ENCODE measurements at places on chromosomes 4 and X.
A peak's percentile ranks its signal among the peaks of the same experiment; 100 is the strongest.

- no peak for DNase-seq
These were observed 120.4 kb downstream of the ARSF start for GRCh38 chrX:3161681-3162080.

DNA sequence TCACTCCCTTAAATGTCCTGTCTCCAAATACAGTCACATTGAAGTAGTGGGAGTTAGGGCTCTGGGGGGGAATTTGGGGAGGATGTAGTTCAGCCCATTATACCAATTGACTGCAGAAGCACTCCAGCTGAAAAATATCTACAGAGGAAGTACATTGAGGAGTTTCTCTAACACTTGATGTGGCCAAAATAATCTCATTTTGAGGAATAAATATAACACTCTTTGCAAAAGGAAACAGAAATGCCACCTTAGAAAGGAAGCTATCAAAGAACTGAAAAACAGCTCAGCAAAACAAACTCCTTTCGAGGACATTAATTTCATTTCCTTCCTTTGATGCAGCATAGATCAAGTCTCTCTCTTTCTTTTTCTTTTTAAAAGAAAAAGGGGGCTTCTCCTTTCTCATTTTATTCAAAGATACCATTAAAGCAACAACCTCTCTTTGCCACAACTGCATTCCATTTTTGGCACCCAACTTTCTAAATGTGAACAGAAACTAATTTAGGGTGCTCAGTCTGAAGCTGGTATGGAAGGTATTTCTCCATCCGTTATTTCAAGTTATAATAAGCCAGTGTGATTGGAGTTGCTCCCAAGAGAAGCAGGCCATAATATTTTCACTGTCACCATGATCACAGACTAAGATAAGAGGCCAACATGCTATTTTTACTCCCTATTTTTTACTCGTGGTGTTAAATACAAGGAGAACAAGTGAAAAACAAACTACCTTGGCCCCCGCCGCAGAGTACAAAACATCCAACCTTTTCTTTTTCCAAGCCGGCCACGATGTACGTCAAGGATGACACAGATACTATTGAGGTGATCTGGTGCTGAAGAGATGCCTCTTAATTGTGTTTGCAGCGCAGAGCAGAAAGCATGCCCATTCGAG is 230.4 kb upstream of the GATB start:
- no peak for DNase-seq

- DNase-seq, result no peak
These were observed 181.7 kb downstream of the GBA3 start for GRCh38 chr4:22874334-22874912.

DNA sequence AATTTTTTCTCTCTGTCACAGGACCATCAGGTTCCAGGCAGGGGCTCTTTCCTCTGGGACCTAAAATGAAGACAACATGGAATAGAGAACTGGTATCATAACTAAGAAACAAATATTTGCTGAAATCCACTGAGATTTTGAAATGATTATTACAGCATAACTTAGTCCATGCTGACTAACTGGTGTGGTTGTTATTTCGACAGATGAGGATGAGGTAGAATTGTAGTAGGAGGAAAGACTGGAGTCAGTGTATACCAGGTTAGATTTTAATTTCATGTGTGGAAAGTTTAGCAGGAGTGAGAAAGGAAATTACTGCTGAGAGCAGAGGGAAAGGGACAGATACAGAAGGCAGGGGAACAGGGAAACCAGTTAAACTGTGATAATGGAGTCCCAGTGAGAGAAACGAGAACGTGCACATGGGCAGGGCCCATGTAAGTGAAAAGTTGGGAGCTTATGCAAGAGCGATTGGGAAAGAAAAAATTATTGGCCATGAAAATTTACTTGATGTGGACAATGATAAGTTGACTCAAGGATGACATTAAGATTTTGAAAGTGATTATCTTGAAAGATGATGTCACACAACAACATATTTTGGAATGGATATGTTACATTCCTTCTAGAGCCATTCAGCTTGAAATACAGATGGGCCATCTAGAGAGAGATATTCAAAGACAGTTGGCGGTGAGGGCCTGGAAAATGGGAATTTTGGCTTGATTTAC is 98.7 kb upstream of the DDIT4L start:
- DNase-seq, result no peak

GRCh38 chrX:45788941-45789348 is 588.3 kb upstream of the DIPK2B start:
- DNase-seq, result no peak

DNA sequence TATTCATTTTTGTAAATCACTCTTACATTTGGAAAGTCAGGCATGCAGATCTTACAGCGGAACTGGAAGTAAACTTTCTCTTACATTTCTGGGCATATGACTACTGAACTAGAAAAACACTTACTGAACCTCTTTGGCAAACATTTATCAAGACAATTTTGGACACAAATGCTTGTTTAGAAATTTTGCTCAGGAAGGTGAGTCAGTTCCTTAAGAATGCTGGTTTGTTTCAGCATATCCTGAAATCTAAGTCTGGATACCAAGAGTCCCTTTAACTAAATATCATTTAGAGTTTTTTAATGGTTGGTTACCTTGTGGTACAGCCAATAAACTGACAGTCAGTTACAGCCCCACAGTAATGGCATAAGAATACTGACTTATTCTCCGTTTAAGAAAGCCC is 15.0 kb downstream of the SHISA3 start:
- peak; percentile 52 for DNase-seq

DNA sequence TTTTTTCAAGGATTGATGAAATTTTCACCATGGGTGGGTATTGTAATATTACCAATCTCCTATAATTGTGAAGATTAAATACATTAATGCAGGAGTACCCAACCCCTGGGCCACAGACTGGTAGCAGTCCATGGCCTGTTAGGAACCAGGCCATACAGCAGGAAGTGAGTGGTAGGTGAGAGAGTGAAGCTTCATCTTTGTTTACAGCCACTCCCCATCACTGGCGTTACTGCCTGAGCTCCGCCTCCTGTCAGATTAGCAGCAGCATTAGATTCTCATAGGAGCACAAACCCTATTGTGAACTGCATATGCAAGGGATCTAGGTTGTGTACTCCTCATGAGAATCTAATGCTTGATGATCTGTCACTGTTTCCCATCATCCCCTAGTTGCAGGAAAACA is 15.1 kb downstream of the RAPGEF2 start:
- DNase-seq, result no peak

GRCh38 chr4:1890979-1891570 is 19.9 kb downstream of the NSD2 start:
- no peak for DNase-seq

DNA sequence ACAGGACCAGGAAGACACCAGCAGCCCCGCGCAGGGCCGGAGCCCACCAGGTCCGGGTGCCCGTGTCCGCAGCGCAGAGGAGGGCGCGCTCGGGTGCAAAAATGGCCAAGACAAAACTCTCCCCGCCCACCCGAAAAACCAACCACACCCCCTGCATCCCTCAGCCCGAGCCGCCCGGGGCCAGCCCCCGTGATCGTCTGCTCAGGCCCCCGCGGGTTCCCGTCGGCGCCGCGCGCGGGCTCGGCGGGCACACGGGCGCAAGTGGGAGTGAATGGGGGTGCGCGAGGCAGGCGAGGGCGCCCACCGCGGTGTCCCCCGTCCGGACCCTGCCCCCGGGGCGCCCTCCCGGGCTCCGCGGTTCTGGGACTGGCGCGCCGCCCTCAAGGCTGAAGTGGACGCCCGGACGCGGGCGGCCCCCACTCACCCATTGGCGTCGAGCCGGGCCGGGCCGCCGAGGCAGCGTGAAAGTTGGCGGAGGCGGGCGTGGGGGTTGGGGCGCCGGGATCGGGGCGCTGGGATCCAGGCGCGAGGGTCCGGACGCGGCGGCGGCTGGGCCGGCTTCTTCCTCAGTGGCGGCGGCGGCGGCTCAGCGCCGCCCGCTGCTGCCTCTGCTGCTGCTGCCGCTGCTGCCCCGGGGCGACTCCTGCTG is 393 bp downstream of the SH3KBP1 start:
- no peak for DNase-seq

DNA sequence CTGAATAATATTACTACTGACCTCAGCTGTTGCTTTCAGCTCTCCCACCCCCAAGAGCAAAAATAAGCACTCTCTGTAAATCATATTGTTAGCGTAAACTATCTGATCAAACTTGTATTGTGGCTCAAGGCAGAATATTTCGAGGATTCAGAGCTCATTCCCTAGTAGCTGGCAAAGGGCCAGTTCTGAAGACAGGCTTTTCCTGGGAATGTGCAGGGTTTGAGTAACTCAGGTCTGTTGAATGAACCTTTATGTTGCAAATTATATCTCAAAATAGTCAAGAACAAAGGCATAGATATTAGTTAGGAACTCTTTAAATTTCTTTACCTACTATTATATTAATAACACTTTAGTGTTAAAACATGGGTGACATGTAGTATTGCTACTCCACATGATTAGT is 454.9 kb downstream of the CCSER1 start:
- no peak for DNase-seq

- DNase-seq, result no peak
These were observed 155.8 kb downstream of the NAA11 start for GRCh38 chr4:79170077-79170476.

DNA sequence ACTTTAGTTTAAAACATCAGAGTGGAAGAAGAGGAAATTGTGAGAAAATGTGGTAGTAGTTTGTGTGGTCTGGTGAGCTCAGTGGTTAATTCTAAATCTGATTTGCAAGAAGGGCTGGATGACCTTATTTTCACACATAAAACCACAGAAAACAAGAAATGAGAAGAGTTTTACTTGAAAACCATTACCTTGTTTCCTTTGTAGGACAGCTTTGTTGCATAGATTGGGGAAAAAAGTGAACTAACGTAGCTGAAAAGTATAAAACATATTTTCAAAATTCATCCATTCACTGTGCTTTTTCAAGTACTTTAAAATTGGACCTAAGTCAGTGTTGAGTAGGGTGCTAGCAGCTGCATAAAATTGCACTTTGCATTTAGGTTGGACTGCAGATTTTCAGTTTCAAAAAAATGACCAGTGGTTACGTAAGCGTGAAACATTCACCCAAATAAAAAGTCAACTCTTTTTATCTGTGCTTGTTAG is 211.3 kb downstream of the ARHGAP10 start:
- no peak for DNase-seq

GRCh38 chrX:140697618-140698017 is 11.9 kb upstream of the LINC00632 start:
- DNase-seq, result no peak

DNA sequence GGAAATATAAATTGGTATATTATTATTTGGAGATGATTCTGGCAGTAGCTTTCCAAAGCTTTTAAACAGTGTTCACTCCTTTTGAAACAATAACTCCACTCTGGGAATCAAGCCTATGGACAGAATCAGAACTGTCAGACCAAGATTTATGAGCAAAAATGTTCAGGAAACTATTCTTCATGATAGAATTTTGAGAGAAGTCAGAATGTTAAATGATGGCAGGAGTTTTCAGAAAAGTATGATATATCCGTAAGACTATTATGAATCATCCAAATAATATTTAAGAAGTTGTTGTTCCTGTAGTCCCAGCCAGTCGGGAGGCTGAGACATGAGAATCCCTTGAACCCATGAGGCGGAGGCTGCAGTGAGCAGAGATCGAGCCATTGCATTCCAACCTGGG is 50.5 kb upstream of the ADGRG2 start:
- no peak for DNase-seq

DNA sequence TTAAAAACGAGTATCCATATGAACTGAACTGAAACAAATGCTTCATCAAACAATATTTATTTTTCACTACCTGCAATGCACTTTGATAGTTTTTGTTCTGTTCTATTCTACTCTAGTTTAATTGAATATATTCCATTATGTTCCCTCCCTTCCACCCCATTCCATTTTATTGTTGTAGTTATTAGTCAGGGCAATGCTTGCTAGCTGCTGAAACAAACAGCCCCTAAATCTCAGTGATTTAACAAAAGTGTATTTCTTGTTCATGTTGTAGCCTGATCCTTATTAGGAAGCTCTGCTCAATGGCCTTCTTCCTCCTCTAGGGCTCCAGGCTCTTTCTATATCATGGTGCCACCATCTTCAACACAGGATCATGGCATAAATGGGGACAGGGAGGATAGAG is 122.3 kb upstream of the RAI2 start:
- no peak for DNase-seq

DNA sequence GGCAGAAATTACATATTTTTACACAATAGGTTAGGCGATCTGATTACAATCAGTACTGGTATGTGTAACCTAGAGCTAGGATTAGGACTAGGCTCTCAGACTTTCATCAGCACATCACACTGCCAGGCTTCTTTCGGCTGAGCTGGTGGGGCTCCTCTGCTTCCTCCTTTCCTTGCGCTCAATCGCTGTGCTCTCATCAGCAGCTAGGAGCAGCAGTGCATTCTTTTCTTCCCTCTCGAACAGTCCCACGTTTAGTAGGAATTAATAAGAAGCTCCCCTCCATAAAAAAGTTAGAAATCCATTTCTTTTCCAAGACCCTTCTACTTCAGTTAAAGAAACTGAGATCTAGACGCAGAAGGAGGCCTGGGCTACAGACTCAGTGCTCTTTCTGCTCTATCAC is 350.4 kb downstream of the SPRY1 start:
- DNase-seq, result no peak

- no peak for DNase-seq
These were observed 51.7 kb downstream of the HERC3 start for GRCh38 chr4:88643932-88644331.

DNA sequence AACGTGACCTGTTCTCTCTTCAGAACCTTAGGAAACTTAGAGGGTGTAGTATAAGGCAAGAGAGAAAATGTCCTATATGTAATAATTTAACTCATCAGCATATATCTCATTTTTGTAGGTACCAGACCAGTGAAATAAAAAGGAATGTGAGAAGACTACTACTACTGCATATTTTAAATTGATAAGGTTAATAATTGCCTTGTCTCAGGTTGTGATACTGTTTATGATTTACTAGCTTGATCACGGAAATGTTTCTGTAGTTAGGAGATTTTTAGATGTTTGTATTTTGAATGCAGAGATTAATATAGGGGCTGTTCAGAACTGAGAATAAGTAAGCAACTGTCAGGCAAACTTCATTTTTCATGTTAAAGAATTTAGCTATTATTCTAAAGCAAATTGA is 1563.4 kb downstream of the C4orf33 start:
- DNase-seq, result no peak
